ENCODE measurements at places on chromosomes 5 and 9.

GRCh38 chr5:8270246-8270645 lies 401.3 kb downstream of the MTRR start:
- DNase-seq, result no peak

GRCh38 chr5:22560147-22560546 lies 293.0 kb downstream of the CDH12 start:
- DNase-seq, result no peak

DNA sequence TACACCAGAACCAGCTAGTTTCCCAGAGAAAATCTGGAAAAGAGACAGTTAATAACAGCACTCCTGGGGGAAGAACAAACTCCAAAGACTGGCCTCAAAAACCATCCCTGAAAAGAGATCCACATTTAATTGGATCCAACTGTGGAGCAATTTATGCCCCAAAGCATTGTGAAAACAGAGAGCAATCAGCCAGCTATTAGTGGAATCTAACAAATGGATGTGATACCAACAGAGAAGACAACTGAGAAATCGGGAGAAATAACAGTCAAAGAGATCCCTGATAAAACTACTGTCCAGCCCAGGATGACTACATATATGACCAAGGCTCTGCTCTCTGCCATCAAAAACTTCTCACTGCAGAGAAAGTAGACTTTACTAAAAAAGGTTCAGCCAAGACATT lies 40.5 kb upstream of the TRIO start:
- DNase-seq, result no peak

GRCh38 chr5:11322133-11322532 lies 561.1 kb upstream of the DAP start:
- no peak for DNase-seq

DNA sequence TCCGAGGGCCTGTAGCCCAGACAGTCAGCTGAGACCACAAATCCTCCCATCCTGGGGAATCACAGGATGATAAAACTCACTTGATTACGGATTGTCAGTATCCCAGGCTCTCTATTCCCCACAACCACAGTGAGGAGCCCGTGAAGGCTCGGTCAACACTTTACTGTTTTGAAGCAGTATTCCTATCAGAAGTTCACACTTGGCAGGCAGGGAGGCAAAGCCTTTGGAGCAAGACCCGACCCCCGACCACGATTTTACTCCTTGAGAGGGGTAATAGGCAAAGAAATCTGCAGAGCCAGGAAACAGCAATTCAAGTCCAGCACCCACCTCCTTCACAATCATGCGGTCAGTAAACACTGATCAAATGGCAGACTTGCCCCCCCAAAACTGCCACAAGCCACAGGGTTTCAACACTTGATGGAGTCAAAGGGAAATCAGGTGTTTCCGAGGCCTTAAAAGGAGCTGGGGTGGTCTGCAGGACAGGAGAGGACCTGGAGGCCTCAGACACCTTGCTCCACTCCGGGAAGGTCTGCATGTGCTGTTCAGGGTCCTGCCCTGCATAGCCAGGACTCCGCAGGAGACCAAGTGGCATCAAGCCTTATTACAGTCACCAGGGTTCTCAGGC lies 25.2 kb downstream of the BICD2 start:
- DNase-seq, result no peak

GRCh38 chr9:22342491-22343217 lies 104.0 kb upstream of the DMRTA1 start:
- DNase-seq, result no peak

GRCh38 chr9:111036429-111036789 lies 1.9 kb downstream of the LPAR1 start:
- DNase-seq, result no peak

DNA sequence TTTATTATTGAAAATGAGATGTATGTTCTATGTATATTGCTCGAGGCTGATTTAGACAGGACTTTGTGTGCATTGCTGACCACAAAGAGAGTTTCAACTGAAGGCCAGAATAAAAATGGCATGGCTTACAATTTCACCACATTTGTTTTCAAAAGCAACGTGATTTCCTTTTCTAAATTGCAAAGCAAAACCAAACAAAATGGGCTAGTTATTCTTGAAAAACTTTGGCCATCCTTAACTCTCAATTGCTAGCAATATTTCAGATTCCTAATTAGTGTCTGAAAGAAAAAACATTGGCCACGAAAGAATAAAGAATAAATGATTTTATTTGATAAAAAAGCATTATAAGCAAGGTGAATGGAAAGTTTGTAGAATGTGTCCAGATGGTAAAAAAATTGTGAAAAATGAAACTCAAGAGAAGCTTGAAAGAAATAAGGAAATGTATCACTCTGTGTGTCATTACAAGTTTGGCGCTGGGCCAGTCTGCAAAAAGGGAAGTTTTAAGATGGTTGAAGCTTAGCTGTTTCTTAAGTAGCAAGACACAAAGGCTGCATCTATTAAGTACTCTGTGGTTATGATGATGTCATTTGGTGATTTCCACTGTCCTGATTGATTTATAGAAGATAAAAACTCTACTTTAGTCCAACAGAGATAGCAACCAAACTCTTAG lies 89.2 kb upstream of the PRLR start:
- no peak for DNase-seq

DNA sequence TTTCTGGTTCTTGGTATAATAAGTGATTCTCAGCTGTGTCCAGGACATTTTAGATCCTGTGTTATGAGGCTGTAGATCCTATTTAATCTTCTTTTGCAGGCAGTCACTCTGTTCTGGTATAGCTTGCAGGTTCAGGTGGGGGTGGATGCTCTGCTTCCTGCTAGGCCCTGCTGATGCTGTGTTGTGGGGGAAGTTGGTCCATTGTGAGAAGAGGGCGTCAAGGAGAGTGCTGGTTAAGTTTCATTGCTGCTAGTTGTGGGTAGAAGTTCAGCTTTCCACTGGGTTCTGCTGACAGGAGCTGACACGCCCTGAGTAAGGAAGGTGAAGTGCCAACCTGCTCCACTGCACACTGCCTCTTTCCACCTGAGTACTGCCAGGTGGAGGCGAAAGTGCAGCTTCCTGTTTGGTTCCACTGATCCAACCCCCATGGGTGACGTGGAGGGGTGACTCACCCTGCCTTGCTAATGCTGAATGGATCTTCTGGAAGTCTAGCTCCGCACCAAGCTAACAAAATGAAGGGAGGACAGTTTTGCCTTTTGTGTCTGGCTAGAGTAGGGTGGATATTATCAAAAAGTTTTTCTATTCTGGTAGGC lies 16.3 kb downstream of the NMRK1 start:
- DNase-seq, result peak; percentile 12

DNA sequence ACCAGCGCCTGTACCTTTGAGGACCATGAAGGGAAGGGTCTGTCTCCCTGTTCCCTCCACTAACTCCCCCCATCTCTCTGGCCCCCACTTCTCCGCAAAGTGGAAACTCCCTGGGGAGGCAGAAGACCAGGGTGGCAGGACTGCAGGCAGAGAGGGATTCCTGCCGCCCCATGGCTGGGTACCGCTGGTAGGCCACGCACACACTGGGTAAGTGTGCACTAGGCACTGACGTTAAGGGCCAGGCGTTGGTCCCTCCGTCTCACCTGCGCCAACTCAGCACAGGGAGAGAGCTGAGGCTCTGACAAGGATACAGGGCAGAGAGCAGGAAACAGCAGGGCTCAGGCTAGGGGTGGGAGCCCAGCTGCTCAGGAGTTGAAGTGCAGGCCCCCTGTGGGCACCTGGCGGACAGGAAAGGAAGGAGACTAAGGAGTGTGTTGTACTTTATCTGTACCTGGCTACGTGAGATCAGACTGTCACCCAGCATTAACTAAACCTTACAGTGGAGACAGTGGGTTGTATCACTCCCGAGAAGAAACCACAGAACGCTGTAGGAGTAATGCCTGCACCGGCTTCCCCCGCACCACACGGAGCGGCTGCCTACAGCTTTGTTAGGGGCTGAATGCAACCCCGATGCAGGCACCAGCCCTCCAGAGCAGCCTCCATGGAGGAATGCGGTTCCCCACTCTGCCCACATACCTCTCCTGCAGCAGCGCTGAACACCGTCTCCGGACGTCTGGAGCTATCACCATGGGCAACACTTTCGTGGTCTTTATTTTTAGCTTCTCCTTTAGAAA lies 34.2 kb upstream of the CLPTM1L start:
- no peak for DNase-seq

DNA sequence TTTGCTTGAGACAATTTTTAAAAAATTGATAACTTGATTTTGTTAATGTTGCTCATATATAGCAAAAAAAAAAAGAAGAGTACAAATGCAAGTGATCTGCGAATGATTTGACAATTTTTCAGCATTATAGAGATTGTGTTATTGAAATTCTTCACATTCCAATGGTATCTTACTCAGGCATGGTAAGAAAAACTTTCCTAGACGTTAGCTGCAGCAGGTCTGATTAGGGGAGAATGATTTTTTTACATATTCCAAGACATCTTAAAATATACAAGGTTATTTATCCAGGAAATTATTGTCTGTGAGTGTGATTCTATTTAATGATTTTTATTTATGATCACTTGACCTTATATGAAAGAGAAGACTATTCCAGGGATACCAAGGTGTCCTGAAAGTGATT lies 361.9 kb downstream of the MAT2B start:
- no peak for DNase-seq

GRCh38 chr5:151164687-151165392 lies 7.3 kb upstream of the ANXA6 start:
- DNase-seq, result peak; percentile 84

DNA sequence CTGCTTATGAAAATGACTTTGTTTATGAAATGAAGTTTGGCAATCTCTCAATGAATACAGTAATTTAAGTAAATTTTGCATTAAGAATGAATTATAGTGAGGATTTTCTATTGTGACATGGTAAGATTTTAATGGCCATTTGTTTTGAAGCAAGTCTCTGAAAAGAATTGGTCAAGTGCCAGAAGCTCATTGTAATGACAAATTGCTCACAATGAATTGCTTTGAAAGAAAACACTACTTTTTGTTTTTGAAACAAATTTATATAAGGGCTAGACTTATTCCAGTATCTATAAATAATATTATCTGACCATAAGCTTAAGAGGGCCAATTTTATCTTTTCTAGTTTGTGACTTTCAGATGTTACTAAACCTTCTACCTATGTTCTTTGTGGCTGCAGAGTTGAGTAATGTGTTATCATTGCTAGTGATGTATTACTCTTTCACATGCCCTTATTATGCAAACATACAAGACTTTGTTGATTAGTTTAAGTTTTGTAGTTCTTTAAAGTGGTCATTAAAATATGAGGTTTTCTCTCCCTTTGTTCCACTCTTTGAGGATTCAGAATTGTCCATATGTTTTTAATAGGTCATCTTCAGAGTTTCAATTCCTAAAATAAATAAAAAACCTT lies 93.0 kb upstream of the ZNF608 start:
- DNase-seq, result no peak

DNA sequence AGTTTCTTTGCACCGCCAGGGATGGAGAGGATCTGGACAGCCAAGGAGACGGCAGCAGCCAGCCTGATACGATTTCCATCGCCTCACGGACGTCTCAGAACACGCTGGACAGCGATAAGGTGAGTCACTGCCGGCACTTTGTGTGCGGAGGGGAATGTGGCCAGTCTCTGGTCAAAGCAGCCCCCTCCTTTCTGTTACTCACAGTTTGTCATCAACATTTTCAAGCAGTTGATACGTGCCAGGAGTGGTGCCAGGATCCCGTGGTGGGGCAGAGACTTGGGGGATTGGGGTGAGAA lies 175.1 kb upstream of the OTULINL start:
- DNase-seq, result no peak

DNA sequence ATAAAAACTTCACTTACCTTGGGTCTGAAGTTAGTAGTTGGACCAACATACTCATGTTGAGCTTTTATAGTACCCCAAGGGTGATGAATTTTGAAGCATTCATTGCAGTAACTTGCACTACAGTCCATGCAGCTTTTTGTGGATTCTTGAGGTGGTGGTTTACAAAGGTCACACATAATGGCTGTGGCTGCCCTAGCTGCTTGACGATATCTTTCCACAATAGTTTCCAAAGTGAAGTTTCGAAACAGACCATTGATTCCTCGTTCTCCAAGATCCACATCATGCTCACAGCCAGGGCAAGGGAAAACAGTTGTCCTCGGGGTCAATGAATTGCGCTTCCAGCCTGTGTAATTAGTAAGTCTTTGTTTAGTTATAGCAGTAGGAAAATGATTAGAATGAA lies 22.7 kb downstream of the TRIM36 start:
- no peak for DNase-seq

GRCh38 chr9:93750045-93750444 lies 173.7 kb downstream of the PHF2 start:
- DNase-seq, result no peak

DNA sequence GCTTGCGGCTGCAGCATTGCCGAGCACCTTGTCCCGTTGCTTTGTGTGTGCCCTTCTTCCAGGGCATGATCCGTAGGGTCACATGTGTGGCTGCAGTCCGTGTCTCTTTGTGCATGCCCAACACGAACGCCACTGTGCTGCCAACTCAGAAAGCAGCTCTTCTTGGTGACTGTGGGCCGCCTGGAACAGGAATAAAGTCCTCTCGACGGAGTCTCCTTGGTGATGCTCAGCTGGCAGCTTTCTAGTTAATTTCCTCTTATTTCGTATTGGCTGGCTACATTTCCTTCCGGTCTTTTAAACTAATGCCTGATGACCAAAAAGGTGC lies 5.8 kb downstream of the EXOC3 start:
- DNase-seq, result no peak

DNA sequence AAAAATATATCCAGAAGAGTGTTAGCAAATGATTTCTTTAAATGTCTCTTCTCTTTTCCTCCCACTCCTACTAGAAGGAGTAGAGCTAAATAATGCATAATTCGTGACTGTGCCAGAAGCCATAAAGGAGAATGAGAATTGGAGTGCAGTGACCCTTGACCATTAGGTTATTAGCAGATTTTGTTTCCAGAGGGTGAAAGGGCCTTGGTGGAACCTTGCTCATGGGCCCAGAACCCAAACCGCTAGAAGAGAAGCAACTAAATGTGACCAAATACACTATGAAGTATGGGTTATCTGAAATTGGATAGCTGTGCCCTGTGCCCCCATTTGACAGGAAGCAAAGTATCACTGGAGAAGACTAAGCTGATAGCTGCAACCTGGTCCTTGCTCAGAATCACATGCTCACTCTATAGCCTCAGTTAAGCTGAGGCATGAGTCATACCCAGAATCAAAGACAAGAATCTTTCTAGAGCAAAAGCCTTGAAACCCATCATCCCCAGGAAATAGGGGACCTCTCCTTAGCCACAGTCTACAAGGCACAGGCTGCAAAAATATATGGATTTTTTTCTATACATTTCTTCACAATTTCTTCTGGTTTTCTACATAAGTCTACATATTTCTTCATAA lies 36.3 kb downstream of the CAPSL start:
- no peak for DNase-seq

DNA sequence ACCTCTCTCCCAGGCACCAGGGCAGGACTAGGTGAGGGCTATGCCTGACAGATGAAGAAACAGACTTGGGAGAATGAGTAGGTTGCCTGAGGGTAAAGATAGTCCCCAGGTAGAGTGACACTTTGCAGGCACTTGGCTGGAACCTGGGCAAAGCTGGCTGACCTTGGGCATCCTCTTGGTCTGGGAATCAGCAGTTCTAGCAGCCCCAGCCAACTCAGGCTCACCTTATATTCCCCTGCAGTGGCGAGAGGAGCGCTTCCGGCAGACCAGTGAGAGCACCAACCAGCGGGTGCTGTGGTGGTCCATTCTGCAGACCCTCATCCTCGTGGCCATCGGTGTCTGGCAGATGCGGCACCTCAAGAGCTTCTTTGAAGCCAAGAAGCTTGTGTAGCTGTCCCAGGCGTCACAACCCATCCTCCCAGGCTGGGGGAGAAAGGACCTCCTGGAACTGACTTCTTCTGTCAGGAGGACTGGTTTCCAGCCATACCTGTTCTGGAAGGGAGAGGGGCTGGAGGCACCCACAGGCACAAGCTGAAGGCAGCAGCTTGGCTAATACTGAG lies 3.1 kb downstream of the TMED9 start:
- no peak for DNase-seq

GRCh38 chr5:150065886-150066285 lies 20.5 kb downstream of the CSF1R start:
- DNase-seq, result no peak

Measured in stimulated activated naive CD4-positive, alpha-beta T cell (primary cell).